ENCODE measurements at places on chromosomes 6 and 20.

- no peak for DNase-seq
Observed at GRCh38 chr6:52183131-52183713, 3.0 kb upstream of the IL17A start.

- no peak for DNase-seq
Observed at GRCh38 chr6:105603788-105604586, 201.1 kb upstream of the PREP start.

DNA sequence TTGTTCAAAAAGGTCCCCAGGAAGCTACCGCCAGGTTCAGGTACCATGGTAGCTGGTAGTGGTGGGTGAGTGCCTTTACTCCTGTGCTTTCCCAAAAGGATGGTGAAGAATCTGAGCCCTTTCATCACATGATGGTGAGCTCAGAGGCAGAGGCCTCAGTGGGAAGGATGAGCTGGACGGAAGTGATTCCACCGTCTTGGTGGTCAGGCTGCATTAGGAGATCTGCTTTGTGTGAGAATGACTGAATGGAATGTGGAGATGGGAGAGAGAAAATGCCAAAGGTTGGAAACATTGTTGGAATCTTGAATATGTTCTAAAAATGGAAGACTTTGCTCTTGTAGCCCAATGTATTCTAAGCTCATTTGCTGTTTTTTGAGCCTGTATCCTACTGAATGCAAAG is 108.1 kb upstream of the SCP2D1 start:
- no peak for DNase-seq

DNA sequence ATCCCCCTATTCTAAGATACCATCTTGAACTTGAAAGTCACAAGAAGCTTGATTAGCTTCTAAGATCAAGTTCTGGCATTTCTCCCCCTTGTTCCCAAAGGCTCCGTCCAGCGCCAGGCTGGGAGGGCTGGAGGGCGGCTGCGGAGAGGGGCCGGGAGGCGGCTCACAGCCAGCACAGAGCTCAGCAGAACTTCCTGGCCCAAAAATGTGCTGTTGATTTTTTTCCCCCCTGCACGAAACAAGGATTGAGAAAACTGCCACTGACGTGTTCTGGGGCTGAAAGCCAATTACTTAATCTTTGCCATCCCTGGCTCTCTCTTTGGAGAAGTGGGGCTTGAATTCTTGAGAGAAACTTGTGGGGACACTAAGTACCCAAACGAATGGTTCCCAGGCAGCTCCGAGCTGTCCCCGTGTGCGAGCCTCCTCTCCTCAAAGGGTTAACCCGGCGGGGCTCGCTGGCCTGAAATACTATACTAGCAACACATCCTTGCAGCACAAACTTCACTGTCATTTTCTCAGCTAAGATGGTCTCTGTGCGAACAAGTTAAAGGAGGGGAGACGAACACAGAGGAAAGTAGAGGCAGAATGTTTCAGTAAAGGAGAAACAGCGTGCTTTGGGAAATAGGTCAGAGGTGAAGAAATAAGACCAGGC is 452 bp downstream of the TRAF3IP2 start:
- no peak for DNase-seq

GRCh38 chr6:159682295-159682694 is 10.7 kb downstream of the SOD2 start:
- no peak for DNase-seq

DNA sequence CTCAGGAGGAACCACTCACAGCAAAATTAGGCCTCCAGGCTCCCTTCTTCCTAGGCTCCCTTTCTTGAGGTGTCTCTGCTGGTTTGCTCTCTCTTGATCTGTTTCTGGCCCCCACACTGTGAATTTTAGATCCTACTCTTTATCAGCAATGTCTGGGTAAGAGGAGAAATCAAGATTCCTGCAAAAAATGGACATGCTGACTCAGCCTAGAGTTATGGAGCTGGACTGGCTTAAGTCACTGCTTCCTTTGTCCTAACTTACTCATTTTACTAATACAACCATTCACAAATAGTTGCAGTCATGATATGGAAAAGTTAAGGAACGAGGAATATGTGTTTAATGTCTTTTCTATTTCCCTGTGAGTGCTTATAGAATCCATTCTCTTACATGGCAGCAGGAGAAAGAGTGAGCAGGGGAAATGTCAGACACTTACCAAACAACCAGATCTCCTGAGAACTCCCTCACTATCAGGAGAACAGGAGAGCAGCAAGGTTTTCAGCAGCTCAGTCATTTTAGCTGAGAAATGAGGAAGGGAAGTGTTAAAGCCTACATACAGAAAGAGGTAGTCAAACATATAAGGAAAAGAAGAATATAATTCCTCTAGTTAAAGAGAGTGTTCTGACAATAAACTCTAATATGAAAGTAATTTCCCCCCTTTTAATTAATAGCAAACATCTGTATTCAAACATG is 160.8 kb downstream of the PDE7B start:
- no peak for DNase-seq

- no peak for DNase-seq
Observed at GRCh38 chr20:17857639-17858449, 110.8 kb downstream of the SNX5 start.

DNA sequence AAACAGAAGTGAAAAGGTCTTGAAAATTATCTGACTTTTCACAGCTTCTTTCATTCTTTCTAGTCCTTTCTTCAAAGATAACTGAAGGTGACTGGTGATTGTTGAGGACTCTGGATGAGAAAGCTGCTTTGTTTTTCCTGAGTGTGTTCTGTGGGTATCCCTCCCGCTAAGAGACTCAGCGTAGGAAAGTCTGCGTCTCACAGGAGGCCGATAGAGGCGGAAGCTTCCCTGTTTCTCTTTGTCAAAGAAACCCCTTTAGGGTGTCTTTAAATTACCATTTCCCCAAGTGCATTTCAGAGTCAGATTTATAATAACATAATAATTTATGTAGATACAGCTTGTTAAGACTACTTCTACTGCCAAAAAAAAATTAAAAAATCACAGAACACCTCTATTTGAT is 31.2 kb upstream of the IRF4 start:
- no peak for DNase-seq

- no peak for DNase-seq
Observed at GRCh38 chr20:50336661-50337060, 146.0 kb downstream of the CEBPB start.

- DNase-seq = no peak
Observed at GRCh38 chr6:101582792-101583191, 189.3 kb downstream of the GRIK2 start.

- DNase-seq = no peak
Observed at GRCh38 chr6:106220485-106220884, 105.1 kb downstream of the ATG5 start.

GRCh38 chr6:166768761-166769160 is 141.7 kb upstream of the RPS6KA2 start:
- no peak for DNase-seq

GRCh38 chr6:159969921-159970320 is 1.0 kb downstream of the IGF2R start:
- no peak for DNase-seq

- no peak for DNase-seq
Observed at GRCh38 chr20:7993703-7994102, 25.9 kb downstream of the TMX4 start.

DNA sequence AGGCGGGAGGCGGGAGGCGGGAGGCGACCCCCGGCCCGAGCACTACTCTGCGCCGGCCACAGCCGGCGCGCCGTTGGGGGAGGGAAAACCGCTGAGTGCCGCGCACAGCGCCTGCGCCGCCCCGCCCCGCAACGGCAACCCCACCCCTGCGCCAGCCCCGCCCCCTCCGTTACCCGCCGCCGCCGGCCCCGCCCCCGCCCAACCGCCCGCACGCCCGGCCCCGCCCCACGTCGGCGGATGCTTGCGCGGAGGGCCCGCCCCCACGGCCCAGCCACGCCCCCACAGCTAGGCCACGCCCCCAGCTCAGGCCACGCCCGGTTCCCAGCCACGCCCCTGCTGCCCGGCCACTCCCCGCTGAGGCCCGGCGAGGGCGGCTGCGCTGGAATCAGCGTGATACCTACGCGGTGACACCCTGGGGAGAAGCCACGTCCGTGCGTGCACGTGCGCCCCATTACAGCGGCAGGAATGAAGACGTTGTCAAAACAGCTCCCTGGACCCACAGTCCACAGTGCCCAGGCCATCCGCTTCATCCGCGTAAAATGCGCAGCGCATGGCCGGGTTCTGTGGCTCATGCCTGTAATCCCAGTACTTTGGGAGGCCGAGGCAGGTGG is at the start of gene TCFL5:
Gene TCFL5, minus strand, starts transcription at position 97 of the 611 bp plus-strand sequence. CDS start 152 bp downstream, outside the sequence.
- DNase-seq = peak; percentile 86

GRCh38 chr6:71499667-71500066 is 211.1 kb downstream of the OGFRL1 start:
- no peak for DNase-seq

- DNase-seq = no peak
Observed at GRCh38 chr20:39574061-39574460, 611.9 kb downstream of the DHX35 start.

DNA sequence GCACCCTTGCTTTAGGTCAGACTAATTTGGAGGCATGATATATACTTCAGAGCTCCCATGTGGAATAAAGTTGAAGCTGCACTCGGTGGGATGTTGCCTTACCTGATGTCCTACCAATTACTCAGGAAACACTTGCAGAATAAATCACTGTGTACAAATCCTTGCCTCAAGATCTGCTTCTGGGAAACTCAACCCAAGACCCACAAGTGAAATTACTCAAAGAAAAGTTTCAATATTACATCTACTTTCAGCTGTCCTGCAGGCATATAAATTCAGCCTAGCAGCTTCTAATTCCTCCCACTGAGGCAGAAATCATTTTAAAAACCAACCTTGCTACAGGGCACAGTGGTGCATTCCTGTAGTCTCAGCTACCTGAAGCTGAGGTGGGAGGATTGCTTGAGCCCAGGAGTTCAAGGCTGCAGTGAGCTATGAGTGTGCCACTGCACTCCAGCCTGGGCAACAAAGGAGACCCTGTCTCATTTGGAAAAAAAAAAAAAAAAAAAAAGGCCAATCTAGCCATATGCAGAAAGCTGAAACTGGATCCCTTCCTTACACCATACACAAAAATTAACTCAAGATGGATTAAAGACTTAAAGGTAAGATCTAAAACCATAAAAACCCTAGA is 20.7 kb upstream of the DCDC2 start:
- DNase-seq = no peak

- DNase-seq = no peak
Observed at GRCh38 chr20:11329271-11329670, 588.4 kb upstream of the BTBD3 start.

DNA sequence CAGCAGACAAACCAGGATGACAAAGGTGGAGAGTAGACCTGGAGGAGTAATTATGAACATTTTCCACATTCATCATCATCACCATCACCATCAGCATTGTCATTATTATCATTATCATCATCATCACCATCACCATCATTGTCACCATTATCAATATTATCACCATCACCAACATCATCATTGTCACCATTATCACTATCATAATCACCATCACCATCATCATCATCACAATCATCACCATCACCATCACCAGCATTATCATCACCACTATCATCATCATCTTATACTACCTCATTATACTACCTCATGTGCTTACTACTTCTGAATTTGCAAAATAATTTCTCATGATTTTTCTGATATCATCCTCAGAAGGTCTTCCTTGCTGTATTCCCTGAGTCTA is 39.3 kb downstream of the FOXA2 start:
- no peak for DNase-seq

DNA sequence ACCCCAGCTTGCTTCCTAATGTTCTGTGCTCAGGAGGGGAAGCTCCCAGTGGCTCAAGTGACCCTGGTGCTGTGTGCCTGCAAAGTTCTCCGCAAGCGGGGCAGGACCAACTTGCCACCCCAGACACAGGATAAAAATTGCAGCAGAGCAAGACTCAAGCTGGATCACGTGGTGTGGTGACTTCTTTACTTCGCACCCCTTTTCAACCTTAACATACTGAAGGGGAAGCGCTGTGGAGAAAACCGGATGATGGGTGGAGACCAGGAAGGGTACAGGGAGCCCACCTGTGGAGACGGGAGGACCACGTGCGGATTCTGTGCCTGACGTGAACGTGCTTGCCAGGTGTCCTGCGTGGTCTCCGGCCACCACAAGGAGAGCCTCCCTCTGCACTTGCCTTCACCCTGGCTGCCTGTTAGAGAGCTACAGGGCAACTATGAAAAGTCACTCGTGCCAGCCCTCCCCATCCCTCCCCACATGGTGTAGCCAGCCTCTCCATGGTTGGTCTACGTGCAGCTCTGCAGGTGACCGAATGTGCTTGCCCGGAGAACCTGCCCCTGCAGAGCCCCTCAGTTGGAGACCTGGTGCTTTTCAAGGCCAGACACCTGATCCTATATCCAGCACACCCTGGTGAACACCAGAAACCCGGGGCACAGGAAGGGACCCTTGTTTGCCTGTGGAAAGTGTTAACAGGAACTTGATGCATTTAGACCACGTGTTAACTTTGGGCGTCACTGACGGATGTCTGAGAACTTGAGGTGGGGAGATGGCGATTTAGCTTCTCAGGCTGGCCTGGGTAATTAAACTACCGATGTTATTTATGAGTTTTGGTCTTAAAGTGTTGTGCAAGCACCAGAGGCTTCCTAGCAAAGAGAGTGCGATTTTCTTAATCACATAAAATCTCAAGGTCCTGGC is 23.9 kb upstream of the DACT2 start:
- no peak for DNase-seq

GRCh38 chr6:83546636-83547035 is 34.3 kb downstream of the PRSS35 start:
- DNase-seq = no peak

GRCh38 chr6:170505306-170505705 is 47.8 kb downstream of the PSMB1 start:
- DNase-seq = no peak

DNA sequence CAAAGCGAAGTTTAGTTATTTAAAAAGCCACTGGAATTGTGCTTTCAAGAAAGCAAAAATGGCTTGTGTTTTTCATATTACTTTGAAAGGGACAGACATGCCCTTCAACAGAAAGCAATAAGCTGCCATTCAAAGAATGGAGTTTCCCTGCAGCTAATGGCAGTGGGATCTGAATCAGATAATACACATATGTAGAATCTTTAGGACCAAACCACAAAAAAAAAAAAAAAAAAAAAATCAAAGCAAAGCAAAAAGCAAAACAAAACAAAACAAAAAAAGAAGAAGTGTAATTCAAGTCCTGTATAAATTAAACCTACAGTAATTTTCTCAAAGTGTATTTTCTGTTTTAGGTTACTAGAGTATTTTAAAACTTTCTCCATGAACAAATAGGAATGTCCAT is 63.6 kb upstream of the ZNF217 start:
- DNase-seq = no peak

All from T-helper 2 cell (primary cell).